Activated CD4-positive, alpha-beta memory T cell treated with anti-CD3 and anti-CD28 coated beads, Interleukin-2, amount 10 ng/mL, durations not matched to agents 7 days and 5 days (primary cell): ENCODE measurements at places on chromosomes 13 and 19.

DNA sequence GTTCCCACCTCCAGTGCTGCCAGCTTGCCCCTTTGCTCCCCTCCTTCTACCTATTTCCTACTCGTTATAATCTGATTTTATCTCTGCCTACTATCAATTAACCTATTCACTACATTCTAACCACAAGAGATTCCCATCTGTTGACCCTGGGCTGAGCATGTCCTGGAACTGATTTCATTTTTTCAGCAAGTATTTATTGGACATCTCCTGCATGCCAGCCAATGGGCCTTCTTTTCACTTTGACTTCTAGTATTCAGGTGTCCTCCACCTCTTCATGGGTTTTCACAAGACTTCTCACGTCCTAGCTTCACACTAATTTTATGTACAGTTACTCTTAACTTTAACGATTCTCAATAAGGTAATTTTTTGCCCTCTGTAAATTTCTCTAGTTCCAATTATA lies 282.7 kb upstream of the KLHL1 start:
- no peak for DNase-seq

GRCh38 chr13:99299920-99300341 lies 7.3 kb downstream of the GPR183 start:
- DNase-seq = no peak

DNA sequence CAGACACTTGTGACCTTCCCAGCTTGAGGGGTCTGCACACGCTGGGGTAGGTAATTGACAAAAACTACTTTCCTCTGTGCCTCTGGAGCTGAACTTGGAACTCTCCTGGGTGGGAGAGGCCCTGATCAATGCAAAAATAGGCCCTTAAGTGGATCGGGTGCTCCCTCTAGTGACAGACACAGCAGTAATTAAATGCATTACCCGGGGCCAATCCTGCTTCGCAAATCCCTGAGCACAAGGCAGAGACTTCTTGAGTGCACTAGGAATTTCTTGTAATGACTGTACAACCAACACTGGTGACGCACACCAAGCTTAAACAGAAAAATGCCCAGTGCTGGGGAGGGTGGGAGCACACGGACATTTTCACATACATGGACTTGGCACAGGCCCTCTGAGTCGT lies 10.6 kb upstream of the UBE2S start:
- peak; percentile 56 for DNase-seq

DNA sequence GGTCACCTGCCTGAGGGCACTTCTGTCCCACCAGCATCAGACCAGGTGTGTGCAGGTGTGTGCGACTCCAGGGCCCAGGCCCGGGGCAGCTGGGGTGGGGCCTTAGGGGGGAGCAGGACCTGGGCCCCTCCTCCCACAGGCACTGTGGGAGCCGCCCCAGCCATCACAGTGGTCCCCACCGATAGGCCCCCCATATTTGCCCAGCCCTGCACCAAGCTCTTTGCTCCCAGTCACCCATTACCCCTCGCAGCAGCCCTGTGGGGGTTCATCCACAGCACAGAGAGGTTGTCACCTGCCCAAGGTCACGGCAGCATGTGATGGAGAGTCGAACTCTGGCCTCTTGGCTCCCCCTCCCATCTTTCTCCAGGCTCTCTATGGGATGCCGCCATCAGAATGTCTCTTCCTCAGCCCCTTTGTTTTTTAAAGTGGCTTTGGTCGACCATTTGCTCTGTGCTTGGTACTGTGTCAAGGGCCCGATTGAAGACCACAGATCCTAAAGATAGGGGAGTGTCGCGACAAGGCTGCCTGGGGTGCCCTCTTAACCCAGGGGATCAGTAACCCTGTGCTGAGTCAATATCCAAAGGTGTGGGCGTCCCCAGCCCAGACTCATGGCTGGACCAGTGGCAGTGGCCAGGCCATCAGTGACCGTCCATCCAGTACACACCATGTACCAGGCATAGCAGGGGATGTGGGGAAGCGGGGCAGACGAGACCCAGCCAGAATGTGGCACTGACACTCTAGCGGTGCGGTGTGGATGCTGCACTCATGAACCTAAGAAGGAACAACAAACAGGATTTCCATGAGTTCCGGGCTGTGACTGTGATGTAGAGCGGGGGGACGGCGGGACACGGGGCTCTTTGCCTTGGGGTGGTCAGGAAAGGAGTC lies 28.3 kb upstream of the NCCRP1 start:
- no peak for DNase-seq

DNA sequence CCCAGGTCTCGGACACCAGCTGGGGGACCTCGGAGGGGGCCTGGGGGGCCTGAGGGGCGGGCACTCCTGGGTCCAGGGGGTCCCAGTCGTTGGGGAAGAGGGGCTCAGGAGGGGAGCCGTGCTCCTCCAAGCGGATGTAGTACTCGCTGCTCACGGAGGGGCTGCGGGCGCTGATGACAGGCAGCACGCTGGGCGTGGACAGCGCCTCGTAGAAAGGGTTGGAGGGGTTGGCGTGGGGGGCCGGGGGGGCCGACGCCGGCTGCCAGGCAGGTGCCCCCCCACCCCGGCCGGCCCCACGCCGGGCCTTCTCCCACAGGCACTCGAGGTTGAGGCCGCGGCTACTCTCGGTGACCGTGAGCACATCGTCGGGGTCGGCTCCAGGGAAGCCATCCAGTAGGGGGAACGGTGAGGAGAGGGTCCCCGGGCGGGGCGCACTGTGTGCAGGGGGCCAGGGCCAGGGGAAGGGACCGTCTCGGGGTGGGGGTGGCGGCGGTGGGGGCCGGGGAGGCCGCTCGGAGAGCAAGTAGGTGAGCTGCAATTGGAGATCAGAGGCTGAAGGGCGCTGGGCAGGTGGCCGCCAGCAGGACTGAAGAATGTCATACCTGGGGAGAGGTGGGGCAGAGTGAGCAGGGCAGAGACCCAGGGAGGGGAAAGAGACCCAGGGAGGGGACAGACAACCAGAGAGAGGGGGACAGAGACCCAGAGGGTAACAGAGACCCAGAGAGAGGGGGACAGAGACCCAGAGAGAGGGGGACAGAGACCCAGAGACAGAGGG lies 12.1 kb downstream of the LMTK3 start:
- DNase-seq = no peak

- no peak for DNase-seq
Observed at GRCh38 chr19:36449059-36449670, 30.7 kb upstream of the ZFP82 start.

DNA sequence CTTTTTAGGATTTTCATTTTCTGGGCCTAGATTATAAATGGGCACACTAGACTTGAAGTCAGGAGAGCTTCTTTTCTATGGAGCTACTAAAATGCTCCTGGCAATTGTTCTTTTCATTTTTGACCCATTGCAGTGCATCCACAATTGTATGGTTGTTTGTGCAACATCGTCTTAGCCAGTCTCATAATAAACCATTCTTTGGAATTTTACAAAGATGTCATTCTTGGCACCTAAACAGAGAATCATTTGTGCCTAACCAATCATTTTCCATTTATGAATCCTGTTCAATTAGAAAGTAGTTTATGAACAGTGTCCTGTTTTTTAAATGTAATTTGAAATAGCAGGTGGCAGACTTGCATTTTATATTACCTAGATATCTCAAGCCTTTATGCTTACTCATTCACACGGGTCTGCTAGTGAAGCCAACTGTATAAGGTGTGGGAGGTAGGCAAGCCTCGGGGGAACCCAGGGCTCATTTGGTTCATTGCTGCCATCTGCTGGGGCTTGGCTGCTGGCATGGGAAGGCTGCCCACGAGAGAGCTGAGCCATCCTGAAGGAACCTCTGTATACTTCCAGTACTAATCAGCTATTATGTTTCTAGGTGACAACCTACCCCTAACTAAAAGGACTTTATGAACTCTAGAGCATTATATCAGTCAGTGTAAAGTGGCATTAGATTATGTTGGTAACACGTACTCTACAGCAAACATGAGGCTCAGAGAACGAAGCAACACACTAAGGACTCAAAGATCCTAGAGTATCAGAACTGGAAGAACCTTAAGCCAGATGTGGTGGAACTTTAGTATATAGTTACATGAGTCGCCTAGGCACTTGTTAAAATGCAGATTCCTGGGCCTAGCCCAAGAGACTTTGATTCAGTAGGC lies 60.0 kb downstream of the TPT1 start:
- peak; percentile 51 for DNase-seq

GRCh38 chr13:76385586-76385985 lies 500.6 kb downstream of the KCTD12 start:
- no peak for DNase-seq

DNA sequence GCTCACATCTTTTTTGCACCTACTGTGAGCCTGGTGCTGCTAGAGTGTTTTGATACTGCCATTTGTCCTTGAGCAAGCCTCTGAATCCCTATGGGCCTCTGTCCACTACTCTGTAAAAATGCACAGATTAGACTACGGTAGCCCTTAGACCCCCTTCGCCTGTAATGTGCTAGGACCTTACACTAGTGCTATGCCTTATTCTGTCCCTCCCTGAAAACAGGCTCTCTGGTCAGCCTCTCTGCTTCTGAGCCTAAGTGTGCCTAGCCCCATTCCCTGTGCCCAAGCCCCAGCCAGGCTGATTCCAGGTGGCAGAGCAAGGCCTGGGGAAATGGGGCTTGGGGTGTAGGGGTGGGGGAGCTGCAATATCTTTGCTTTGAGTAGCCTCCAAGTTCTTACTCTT lies 10.7 kb downstream of the HMGB1 start:
- DNase-seq = no peak

- DNase-seq = no peak
Observed at GRCh38 chr13:35855531-35856019, 275.6 kb downstream of the DCLK1 start.

- no peak for DNase-seq
Observed at GRCh38 chr19:50203281-50204080, at the start of gene MYH14. Gene MYH14 (plus strand): TSS chr19:50203622. CDS start chr19:50210366, 6,744 bp downstream.

GRCh38 chr19:34317311-34317927 lies 47.6 kb upstream of the GPI start:
- no peak for DNase-seq

GRCh38 chr13:102045731-102046130 lies 356.1 kb downstream of the FGF14 start:
- no peak for DNase-seq

- DNase-seq = no peak
Observed at GRCh38 chr13:106291006-106291405, 244.5 kb downstream of the EFNB2 start.

DNA sequence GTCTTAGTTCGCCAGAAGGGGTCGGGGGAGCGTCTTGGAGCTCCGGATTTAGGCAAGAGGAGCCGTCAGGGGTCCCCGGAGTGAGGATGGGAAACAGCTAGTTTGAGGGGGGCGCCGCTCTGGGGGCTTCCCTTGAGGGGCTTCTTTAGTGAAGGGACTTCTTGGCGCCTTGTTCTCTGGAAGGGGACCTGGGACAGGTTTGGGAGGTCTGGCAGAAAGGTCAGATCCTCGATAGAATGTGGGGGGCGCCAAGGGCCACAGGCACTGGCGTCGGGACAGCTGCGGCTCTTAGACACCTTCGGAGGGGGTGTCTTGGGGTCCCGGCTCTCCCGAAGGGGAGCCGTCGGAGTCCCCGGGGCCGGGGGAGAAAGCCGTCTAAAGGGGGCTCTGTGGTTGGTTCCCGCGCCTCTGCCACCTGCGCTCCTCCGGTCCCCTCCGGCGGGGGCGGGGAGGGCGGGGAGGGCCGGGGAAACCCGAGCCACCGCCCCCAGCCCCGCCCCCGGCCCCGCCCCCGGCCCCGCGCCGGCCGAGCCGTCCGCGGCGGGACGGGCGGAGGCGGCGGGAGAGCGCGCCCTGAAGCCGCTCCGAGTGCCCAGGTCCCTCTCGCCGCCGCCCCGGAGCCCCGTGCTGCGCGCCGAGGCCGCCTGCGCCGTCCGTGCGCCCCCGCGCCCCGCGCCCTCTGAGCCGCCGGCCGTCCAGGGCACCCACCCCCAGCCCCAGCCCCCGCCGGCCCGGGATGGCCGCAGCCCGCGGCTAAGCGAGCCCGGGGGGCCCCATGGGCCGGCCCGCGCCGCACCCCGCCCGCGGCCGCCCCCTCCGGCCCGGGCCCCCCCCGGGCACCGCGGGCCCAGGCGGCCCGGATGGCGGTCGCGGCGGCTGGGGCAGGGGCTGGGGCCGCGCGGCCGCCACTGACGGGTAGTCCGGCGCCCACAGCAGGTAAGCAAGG lies at the start of gene NRTN:
Gene NRTN (plus strand): TSS at position 552 of the 946 bp plus-strand sequence. CDS start 19,099 bp downstream, outside the sequence.
- DNase-seq = peak; percentile 47

GRCh38 chr13:79062291-79062690 lies 343.8 kb downstream of the RBM26 start:
- DNase-seq = no peak

GRCh38 chr19:16197188-16197621 lies 506 bp upstream of the AP1M1 start:
- DNase-seq = no peak

DNA sequence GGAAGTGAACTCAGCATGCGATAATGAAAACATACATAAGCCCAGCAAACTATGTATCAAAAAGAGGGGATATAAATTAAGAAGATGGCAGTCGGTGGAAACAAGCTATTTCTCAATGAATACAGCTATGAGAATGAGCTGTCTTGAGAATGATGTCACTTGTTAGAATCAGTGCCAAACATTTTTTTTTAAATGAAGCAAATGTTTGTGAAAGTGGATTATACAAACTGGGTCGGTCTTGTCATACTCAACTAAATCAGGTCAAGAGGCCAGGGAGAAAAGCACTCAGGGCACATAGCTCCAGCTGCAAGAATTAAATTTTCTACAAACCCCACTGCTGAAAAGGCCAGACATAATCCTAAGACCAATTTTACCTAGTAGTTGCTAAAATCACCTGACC lies 1048.4 kb downstream of the SLITRK1 start:
- no peak for DNase-seq

GRCh38 chr19:29873801-29874575 lies 62.2 kb downstream of the CCNE1 start:
- no peak for DNase-seq

DNA sequence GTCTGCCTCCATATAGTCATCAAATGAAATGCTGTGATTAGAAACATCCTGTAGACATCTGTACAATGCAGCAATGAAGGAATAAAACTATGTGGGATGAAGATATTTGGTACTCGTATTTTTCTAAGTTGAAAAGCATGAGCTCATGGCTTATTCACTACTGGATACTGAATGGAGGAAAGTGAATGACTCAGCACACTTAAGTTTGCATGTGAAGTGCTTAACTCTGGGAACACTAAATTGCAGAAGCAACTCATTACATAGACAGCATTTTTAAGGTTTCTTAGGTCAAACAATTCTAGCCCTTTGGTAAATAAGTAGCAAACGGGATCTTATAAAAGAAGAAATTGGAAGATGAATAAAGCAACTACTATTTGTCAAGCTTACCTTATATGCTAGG lies 429.0 kb upstream of the MIR17HG start:
- DNase-seq = no peak

DNA sequence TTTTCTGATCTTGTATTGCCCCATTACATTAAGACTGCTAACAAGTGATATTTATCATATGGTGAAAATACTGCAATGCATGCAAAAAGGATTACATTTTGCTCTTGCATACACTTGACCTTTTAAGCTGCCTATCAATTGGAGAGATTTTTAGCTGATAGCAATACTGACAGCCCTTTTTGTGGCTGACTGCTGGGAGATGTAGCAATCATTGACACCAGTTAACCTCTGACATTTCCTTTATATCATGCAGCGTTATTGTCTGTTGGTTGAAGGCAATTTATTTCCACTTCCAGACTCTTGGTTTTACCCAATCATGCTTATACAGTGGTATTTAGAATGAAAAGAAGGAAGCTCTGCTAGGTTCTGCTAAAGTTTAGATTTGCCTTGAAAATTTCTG lies 364.0 kb downstream of the LMO7 start:
- DNase-seq = no peak
